Activated gamma-delta T cell treated with anti-CD3 and anti-CD28 coated beads, Interleukin-2, amount 50 U/mL, for 16 hours (primary cell): ENCODE measurements at places on chromosomes 11 and 22.

GRCh38 chr11:127376301-127376700 lies 375.7 kb upstream of the KIRREL3 start:
- DNase-seq: no peak

- no peak for DNase-seq
Observed at GRCh38 chr11:86696004-86696403, 23.6 kb upstream of the ME3 start.

DNA sequence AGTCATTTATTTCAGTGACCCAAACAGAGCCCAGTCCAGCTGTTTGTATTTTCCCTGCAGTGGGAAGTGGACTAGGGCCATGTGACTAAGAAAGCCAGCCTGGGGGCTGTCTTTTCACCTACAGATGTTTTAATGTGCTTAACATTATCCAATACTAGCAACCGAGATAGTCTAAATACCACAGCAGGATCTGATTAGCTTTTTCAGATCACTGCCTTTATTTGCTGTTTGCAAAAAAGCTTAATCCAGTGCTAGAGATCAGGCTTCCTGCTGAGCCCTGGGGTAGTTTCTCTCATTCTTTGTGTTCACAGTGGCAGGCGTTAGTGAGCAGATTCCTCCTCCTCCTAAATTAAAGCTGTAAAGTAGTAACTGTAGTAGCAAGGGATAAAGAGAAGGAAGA lies 35.0 kb downstream of the ZC3H12C start:
- no peak for DNase-seq

DNA sequence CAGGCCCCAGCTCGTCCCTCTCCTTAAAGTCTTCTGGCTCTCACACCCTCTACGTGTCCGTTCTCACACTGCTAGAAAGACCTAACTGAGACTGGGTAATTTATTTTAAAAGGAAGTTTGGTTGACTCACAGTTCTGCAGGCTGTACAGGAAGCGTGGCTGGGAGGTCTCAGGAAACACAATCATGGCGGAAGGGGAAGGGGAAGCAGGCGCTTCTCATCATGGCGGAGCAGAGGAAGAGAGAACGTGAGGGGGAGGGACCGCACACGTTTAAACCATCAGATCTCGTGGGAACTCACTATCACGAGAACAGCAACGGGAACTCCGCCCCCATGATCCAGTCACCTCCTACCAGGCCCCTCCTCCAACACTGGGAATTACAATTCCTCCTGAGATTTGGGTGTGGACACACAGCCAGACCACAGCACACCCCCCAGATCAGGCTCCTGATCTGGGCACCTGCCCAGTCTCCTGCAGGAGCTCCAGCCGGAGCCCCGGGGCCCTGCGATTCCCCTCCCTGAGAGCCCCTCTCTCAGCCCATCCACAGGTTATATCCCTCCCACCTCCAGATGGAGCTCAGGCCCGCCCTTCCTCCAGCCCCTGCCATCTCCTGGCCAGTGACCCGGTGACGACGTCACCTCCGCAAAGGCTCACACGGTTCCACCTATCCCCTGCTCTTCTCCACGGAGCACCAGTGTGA lies 170.2 kb downstream of the BRD1 start:
- peak; percentile 64 for DNase-seq

- no peak for DNase-seq
Observed at GRCh38 chr22:16959345-16959930, 48.6 kb downstream of the GAB4 start.

DNA sequence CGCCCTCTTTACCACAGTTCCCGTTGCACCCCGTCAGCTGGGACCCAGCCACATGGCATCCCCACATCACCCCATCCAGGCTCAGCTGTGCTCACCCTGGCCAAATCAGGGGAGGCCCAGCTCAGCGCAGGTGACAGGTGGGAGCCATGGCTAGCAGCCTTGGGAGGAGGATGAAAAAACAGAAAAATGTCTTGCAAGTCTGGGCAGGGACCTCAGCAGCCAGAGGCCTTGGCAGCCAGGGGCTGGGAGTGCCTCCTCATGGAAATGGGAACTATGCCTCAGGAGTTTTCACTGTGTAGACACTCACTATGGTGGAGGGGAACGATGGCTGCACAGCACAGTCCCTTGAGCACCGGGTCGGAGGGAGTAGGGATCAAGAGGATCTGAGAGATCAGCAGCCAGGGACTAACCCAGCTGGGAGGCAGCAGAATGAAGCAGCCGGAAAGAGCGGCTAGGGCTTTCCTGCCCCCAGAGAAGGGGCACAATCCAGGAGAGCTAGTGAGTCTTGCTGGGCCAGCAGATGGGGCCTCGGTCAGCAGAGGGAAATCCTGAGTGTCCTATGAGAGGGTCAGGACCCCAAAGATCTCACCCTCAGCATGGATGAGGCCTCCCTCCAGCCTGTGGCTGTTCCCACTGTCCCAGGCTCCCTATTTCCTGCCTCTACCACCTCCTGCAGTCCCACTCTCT lies 6.2 kb upstream of the FTH1 start:
- no peak for DNase-seq

GRCh38 chr11:95863486-95864140 lies 60.3 kb downstream of the MTMR2 start:
- no peak for DNase-seq

DNA sequence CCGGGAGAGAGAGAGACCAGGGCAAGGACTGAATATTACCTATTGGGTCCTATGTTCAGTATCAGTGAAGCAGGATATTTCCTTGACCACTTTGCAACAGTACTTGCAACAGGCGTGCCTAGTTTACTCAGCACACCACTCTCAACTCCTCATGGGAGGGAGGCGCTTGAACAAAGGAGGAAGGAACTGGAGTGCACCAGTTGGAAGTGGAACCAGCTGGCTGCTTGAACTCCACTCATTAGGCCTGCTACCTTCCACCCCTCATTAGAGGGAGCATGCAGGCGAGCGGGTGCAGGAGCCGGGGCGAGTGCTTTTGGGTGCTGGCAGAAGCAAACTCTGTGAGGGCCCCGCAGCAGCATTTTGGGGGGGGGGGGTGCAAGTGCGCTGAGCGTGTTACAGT lies 1369.6 kb upstream of the RAG2 start:
- DNase-seq: no peak

GRCh38 chr11:35407041-35407440 lies 12.3 kb downstream of the SLC1A2 start:
- DNase-seq: no peak

GRCh38 chr11:92453055-92453454 lies 228.4 kb downstream of the FAT3 start:
- DNase-seq: no peak

DNA sequence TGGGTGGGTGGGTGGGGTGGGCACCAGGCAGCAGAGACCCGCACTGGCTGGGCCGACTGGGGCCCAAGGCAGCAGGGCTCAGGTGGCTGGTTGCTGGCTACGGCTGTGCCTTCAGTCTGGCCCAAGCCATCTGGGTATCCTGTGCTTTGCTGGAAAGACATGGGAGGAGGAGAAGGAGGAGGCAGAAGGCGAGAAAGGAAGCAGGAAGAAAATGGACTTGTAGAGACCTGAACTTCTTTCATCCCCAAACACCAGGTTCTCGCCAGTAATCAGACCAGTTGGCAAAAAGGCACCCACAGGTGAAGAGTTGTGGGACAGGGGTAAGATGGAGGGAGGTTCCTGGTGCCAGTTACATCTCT lies 78.8 kb downstream of the IGLL1 start:
- no peak for DNase-seq

- peak; percentile 75 for DNase-seq
Observed at GRCh38 chr11:65884716-65885092, 3.6 kb downstream of the FIBP start.

- DNase-seq: no peak
Observed at GRCh38 chr11:64165481-64165841, 452 bp downstream of the MACROD1 start.

- no peak for DNase-seq
Observed at GRCh38 chr11:82932564-82932963, 31.0 kb downstream of the DDIAS start.

GRCh38 chr11:116792869-116793771 lies 1.4 kb upstream of the APOA5 start:
- DNase-seq: no peak

DNA sequence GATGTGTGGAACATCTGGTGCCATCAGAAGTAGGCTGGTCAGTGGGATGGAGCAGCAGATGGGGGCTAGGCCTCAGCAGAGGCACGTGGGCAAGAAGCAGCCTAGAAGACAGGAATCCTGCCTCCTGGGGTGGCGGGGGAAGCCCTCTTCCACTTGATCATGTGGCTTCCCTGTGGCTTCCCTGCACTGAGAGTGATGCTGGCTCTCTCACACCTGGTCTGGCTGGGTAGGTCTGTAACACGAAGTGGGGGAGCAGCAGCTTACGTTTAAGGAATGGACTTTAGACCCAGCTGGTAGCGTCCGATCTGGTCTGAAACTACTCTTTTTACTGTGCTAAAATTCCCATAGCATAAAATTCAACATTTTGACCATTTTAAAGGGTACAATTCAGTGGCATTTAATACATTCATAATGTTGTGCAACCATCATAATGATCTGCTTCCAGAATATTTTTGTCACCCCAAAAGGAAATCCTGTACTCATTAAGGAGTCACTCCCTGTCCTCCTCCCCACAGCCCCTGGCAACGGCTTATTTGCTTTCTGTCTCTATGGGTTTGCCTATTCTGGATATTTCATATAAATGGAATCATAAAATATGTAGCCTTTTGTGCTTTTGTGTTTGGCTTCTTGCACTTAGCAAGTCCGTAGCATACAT lies 21.7 kb downstream of the PTPN5 start:
- DNase-seq: no peak

DNA sequence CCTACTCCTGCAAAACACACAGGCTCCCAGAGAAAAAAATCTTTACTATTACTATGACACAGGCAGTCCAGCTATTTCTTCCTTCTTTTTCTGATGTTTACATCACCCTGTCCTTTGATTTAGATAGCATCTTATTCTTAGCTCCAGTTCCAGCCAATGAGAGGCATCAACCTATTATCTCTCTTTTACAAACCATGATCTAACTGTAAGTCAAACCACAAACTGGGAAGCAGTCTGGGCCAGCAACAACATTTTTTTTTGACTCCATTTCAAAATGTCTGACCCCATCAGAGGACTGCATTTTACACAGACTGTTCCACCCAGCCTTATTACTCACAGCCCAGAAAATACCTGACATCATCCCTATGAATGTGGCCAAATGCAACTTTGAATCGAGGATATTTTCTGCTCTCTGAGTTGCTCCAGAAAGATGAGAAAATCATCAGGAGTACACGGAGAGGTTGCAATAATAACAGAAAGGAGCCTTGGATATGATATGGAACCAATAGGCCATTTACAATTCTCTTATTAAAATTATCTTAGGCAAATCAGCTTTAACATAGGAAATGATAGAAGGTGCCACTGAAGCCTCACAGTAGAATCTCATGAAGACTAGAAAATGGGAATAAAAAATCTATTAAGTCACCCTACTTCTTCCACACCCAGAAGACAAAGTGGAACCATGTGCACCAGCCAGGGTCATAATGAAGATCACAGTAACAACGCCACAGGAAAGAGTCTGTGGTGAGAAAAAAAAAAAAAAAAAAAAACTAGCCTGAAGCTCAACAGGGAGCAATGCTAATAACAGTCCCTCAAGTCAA lies 21.2 kb downstream of the TBRG1 start:
- no peak for DNase-seq

GRCh38 chr11:61588728-61589191 lies 7.9 kb upstream of the SYT7 start:
- no peak for DNase-seq

DNA sequence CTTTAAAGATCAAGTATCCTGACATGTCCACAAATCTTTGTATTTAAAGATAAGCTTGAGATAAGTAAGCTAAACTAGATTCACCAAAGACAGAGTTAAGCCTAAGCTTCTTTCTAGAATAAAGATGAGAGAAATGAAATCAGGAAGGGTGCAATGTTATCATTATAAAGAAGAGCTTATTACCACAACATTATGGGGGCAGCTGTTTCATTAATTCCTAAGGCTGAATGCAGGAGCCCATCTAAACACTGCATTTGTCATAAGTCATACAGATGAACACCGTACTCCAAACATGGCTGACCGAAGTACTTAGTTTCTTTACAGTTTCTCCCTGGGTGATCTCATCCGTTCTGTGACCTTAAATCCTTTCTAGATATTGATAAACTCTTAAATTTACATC lies 16.3 kb downstream of the FDX1 start:
- no peak for DNase-seq

DNA sequence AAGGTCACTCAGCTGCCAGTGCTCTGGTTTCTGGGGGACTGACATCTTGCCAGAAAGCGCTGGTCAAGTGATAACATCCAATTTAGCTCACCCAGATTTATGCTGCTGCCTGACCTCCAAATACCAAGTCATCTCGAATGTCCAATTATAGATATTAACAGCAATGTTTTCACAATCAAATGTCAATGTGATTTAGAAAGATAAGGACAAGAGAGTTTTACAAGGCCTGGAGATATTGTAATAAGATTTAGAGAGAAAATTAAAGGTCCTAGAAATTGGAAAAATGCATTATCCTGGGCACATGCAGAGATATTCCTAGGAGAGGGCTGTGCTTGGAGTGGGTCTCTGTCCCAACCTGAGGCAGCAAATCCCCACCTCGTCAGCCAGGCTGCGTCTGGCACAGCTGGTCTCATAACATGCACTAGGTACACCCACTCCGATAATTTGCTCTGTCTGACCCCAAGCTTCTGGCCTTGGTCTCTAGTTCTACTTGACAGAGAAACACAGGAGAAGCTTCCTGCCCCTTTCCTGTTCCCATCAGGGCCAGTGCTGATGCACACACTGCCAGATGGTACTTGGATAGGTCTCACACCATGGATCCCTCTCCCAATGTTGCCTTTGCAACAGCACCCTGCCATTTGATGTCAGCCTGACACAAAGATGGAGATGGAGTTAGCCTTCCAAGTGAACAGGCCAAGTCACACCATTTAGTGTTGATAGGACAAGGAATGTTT lies 28.6 kb downstream of the USH1C start:
- DNase-seq: no peak

GRCh38 chr11:70548976-70549375 lies 150.6 kb downstream of the CTTN start:
- no peak for DNase-seq
